Stimulated activated CD8-positive, alpha-beta memory T cell treated with anti-CD3 and anti-CD28 coated beads, Interleukin-7, amount 100 ng/mL, for 24 hours (primary cell): ENCODE measurements at places on chromosomes 3 and 15.

DNA sequence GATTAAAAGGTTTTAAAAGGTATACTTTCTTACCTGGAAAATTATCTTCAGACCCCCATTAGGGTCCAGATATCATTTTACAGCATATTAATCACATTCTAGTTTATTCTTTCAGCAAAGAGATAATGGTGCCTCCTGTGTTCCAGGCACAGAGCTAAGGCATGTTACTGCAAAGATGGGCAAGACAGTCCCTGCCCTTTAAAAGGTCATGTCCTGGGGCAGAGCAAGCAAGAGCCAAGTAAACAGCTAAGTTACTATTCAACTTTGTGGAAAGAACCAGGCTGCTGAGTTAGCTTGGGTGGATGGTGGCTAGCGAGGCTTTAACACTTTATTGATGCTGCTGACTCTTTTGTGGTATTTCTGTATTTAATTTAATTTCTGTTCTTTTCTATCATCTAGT is 75.0 kb downstream of the LRRC28 start:
- no peak for DNase-seq

DNA sequence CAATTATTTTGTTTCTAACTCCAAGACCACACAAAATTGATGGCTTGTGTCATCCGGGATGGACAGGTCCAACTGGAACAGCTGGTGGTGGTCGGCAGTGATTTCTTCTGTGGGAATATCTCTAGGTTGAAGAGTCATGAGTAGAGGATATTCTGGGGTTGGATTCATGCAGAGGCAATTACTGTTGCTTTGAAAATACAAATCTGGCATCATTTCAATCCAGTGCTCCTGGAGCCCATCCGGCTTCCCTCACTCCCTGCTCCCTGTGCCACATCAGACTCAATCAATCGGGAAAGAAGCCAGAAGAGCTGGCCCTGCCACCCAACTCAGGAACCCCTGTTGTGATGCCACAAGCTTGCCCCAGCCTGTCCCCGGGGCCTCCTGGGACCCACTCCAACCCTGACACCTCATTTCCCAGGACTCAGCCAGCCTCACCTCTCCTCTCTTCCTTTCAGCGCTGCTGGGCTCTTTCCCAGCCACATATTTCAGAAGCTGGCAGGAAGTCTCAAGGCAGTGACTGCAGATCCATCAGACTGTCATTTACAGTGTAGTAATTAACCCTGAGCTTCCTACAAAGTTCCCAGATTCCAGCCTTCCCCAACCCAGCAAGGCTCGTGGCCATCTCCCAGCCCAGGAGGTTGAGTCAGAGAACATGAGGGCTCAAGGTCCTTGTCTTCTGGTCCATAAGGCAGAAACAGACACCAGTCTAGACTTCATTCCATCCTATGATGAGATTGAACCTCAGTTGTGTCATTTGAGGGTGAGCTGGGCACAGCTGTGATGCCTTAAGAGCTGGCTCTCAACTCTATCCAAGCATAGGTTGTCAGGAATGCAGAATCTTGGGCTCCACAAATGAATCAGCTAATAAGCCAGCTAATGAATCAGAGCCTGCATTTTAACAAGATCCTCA is 114.0 kb downstream of the FAM174B start:
- DNase-seq, result no peak

GRCh38 chr3:142888099-142888480 is 793 bp downstream of the PCOLCE2 start:
- no peak for DNase-seq

DNA sequence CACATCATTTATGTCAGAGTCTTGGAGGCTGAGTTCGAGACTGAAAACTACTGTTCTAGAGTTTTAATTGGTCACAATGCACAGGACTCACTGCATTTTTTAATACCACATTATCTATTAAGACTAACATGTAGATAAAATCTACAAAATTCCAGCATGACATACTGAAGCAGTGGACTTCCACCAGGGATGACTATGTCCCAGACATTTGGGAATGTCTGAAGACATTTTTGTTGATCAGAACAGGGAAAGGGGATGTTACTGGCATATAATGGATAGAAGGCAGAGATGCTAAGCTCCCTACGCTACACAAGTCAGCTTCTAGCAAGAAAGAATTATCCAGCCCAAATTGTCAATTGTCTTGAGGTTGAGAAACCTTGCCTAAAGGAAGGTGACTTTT is 419.0 kb upstream of the TGFBR2 start:
- no peak for DNase-seq

- no peak for DNase-seq
These were observed 6.6 kb downstream of the PLSCR5 start for GRCh38 chr3:146598535-146598934.

GRCh38 chr3:35484929-35485530 is 154.3 kb upstream of the ARPP21 start:
- no peak for DNase-seq

DNA sequence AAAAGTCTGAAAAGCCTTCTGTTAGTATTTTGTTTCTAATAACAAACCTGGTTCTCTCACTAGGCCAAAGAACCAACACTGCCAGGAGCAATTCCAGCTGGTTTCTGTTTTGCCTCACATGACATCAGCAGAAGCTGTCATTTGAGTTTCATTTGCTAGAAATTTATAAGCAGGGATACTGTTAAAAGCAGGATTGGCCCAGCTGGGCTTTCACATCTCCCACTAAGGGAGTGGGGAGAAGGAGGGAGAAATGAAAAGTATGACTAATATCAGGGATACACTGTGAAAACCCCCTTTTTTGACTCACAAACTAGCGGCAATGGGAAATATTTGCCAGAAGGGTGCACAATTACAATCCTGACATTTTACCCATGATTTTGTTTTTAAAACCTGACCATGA is 5.3 kb downstream of the CCDC80 start:
- DNase-seq, result no peak

DNA sequence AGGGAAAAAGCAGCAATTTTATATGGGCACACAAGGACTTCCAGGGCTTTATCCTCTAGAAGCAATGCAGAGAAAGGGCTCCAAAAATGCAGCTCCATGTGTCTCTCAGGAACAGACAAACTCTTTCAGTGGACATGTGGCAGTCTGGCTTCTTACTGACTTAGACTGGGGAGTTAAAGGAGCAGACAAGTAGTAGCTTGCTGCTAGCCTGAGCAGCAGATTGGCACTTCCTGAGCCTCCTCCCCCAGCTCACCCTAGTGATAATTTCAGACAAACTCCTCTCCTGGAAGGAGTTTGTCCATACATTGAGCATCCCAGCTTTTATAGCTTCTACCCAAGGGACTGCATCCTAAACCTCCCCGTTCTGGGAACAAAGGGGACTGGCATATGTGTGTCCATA is 101.7 kb upstream of the MANF start:
- no peak for DNase-seq

DNA sequence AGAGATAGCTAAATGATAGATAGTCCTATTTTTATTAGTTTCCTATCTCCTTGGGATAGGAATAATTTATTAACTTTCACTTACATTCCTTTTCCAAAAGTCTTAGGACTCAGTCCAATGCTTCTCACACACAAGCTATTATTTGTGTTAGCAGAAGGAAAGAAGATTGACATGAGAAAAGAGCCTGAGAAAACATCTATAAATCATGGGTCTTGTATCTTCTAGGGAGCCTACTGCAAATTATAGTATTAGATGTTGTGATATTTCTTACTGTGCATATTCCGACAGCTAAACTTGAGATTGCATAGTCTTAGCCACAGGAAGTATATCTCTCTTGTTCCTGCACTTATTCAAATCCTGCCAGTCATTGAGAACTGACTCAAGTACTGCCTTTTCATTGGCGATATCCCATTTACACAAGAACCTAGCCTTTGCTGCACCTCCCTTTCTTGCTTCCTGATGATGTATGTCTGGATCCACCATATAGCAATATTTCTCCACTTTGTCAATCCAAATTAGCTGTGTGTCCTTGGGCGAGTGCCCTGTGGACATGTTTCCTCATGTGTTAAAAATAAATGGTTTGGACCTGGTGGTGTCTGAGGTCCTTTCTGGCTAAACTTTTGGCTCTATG is 245.1 kb upstream of the LMCD1 start:
- no peak for DNase-seq

- DNase-seq, result no peak
These were observed 52.3 kb upstream of the CNOT10 start for GRCh38 chr3:32632533-32633265.

- no peak for DNase-seq
These were observed 97.8 kb downstream of the SST start for GRCh38 chr3:187572441-187572840.

GRCh38 chr15:38549222-38549621 is 15.4 kb downstream of the RASGRP1 start:
- DNase-seq, result no peak

DNA sequence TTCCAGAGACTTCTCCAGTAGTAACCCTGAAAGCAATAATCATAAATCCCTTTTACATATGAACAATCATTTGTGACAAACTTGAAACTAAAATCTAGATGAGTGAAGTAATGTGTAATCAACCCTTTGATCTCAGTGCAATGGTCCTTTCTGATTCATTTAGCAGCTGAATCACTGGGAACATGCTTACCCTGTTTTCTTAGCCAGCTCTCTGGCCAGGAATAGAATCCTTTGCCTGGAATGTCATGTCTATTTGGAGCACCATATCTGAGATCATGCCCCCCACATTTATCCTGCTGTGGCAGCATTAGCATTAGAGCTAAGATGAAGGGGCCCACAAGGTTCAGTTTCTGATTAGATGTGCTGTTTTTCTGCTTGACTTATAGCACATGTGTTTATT is 309.8 kb downstream of the OXSM start:
- DNase-seq, result no peak
